ENCODE measurements at places on chromosomes 3 and 15.
A peak's percentile ranks its signal among the peaks of the same experiment; 100 is the strongest.

- no peak for DNase-seq
Observed at GRCh38 chr3:15292765-15293522, 39.4 kb downstream of the SH3BP5 start.

DNA sequence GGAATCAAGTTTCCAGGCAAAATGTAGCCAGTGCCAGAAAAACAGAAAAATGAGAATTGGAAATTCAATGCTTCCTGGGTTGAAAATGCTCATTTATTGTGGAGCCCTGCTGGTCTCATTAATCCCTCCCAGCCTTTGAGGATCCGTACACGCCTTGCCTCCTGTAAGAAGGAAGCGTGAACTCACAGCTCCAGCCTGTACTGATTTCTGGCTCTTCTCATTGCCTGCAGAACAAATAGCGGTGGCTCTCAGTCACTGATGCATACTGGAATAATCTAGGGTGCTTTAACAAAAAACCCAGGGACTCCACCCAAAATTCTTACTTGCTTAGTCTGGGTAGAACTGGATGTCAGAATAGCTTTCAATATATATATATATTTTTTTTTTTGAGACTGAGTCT is 29.3 kb upstream of the SLC24A5 start:
- DNase-seq, result no peak

DNA sequence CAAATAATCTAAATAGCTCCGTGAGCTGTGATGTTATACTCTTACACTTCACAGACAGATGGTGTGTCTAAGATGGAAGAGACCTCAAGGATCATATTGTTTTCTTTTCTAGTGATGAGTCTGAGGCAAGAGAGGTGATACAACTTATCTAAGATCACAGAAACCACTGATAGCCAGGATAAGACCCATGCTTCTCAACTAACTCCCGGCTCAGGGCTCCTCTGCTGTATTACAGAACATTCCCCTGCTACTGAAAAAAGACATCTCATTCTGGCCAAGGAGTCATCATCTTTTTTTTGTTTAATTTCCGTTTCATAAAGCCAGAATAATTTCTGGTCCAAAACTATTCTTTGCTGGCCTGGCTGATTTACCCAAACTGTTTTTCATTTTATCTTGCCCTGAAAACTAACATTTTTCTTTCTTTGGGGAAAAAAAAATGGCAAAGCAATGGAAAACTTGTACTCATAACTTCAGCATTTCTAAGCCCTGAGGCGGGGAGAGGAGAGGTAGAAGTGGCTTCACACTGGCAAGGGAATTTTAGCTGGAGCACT is 46.9 kb upstream of the GAP43 start:
- no peak for DNase-seq

GRCh38 chr3:190738636-190739155 is 123.8 kb downstream of the GMNC start:
- no peak for DNase-seq

DNA sequence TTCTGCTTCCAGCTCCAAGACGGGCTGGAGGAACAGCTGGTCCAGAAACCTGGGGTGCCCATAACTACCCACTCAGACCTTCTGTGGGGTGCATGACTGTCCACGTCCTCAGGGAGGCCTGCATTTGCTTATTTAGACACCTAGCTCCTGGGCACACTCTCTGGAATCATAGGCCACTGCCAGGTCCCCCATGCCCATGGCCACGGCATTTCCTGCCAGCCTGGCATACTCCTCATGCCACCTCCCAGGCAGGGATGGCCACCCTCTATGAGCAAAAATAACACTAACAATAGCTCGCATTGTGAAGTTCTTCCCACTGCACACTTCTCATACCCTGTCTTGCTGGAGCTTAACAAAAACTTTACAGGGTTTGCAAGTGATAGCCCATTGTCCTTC is 166.9 kb upstream of the TPM1 start:
- DNase-seq, result no peak

DNA sequence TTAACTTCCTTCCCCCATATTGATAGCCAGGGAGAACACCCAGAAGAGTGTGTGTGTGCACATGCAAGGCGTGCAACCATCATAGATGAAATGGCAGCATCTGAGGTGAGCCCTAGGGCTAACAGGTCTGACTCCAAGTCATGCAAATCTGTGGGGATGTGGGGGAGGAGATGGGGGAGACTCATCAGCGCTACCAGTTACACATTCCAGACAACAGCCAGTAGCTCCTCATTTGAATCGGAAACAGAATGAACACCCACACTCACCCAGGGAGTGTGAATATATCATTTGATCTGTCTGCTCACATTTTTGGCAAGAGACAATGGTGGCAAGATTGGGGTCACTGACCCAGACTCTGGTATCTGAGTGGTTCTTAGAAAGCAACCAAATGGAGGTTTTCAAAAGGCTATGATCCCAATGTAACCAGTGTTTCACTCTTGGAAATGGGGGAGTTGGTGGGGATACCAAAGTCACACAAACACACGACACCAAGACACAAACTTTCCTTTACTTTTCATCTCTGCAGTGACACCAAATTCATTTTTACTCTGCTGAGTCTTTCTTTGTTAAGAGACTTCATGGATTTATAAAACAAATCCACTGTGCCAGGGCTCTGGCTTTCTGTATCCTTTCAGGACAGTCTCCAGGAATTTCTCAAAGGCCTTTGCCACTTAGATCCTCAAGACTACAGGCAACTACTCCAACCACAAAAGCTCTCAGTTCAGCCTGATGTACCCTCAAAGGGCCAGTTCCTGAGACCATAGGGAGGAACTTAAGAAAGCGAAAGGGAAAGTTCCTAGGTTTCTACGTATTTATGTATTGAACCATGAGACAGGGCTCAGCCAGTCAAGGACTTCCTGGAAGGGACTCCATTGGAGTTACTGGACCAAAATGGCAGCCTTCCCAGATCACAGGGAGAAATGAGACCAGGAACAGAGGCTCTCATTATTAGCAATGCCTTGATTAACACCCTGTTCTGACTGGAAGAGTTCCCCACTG is 2.2 kb downstream of the CDCP1 start:
- DNase-seq, result no peak

- DNase-seq, result no peak
Observed at GRCh38 chr3:180358179-180358578, 243.8 kb upstream of the TTC14 start.

DNA sequence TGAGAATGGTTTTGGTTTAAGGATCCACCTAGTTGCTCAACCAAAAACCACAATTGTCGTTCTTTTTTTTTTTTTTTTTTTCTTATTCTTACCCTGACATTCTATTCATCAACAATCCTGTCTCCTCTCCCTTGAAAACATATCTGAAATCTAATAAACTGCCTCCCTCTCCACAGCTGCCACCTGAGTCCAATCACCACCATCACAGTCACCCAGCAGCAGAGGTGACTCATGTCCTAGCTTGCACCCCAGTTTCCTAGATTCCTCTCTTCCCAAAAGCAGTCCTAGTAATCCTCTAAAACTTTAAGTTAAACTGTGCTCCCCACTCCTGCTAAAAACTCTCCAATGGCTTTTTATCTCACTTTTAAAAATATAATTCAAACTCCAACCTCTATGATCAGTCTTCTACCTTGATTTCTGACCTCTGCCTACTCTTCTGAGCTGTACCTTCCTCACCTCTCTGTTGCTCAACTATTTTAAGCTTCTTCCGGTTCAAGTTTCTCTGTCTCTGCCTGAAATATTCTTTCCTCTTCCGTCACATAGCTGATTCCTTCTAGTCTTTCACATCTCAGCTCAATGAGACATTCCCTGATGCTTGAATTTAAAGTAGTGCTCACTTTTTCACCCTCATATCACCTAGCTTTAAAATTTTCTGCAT is 33.7 kb upstream of the RBMS3 start:
- no peak for DNase-seq

DNA sequence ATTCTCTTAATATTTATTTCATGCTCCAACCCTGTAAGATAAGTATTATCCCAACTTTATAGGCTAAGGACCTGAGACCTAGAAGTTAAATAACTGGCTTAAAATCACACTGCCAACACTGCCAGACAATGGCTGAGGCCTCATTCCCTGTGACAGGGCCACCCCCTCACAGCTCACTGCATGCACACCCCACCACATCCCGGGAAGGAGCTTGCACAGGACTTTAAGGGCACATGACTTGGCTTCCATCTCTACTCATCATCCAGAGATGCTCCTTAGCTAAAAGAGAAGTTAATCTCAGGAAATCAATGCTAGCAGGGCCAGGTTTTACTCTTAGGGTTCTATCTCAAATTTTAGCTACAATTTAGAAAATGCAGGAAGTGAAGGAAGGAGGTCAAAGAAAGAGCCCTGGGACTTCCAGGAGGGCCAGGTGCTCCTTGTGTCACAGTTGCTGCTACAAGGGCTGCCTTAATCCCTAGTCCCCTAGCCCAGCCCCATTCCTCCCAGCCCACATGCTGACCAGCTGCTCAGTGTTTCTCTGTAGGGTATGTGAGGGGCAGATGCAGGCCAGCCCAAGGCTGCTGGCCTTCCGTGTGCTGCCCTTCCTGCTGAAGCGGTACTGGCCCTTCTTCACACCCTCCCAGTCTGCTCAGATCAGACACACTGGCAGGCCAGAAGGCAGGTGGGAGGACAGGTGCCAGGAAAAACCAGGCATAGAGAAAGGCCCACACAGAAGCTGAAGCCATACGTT is 53.5 kb downstream of the WWTR1 start:
- DNase-seq, result peak; percentile 46

- no peak for DNase-seq
Observed at GRCh38 chr15:26391567-26392194, 381.2 kb downstream of the GABRB3 start.

GRCh38 chr3:127106456-127106855 is 86.5 kb upstream of the PRR23E start:
- no peak for DNase-seq

DNA sequence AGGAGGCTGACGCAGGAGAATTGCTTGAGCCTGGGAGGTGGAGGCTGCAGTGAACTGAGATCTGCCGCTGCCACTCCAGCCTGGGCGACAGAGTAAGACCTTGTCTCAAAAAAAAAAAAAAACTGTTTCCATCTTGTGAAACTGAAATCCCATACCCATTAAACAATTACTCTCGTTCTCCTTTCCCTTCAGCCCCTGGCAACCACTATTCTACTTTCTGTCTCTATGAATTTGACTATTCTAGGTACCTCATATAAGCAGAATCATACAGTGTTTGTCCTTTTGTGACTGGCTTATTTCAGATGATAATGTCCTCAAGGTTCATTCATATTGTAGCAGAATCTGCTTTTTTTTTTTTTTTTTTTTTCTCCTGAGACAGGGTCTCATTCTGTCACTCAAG is 51.5 kb upstream of the UBE2E1 start:
- no peak for DNase-seq

DNA sequence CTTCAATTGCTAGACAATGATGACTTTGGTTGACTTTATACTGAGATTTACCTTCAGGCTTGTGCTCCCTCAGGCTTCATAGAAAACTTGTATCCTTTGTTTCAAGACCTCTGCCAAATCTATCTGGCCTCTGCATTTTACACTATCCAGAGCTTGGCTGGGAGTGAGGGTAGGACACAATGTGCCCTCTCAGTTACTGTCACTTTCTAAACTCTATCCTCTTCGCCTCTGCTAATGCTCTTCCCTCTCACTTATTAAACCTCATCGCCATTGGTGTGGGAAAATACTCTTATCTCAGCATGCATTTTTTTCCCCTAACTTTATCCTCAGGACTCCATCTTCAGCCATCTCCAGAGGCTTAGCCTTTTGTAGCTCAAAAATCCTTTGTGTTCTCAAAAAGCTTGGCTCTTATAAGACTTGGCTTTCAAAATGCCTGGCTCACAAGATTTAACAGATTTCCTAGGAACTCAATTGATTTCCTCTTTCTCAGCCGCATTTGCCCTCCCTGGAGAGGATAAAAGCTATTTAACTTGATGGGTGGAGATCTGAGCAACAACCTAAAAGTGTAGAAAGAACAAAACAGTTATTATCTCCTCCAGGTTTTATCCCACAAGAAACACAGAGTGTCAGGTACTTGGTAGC is 28.3 kb downstream of the SUCNR1 start:
- no peak for DNase-seq

DNA sequence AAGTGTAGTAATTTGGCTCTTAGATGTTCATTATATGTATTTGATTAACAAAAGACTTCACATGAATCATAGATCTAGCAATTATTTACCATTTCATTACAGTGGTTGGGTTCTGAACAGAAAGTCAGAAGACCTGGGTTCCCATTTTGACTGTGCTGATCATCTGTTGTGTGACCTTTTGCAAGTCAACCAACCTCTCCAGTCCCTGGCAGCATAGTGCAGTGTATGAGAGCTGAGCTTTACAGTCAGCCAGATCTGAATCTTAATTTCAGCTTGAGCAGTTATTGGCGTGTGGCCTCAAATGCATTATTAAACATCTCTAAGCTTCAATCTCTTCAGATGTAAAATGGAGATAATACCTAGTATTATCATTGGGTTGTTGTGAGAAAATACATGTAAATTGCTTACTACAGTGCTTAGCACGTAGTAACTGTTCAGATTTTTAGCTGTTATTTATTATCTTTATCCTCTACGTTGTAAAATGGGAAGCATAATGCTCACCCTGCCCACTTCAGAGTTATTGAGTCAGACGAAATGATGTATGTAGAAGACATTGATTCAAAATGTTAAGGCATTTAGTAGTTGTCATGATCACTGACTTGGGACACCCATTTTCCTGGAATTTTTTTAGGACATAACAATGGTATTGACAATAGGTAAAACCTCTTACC is 104.0 kb downstream of the KLHL25 start:
- no peak for DNase-seq

- DNase-seq, result no peak
Observed at GRCh38 chr3:176078906-176079305, 1118.4 kb downstream of the TBL1XR1 start.
